Activated T-helper 1 cell treated with Interleukin-2 at 50 U/mL for 16 hours (primary cell): ENCODE measurements at places on chromosomes 1 and 21.

DNA sequence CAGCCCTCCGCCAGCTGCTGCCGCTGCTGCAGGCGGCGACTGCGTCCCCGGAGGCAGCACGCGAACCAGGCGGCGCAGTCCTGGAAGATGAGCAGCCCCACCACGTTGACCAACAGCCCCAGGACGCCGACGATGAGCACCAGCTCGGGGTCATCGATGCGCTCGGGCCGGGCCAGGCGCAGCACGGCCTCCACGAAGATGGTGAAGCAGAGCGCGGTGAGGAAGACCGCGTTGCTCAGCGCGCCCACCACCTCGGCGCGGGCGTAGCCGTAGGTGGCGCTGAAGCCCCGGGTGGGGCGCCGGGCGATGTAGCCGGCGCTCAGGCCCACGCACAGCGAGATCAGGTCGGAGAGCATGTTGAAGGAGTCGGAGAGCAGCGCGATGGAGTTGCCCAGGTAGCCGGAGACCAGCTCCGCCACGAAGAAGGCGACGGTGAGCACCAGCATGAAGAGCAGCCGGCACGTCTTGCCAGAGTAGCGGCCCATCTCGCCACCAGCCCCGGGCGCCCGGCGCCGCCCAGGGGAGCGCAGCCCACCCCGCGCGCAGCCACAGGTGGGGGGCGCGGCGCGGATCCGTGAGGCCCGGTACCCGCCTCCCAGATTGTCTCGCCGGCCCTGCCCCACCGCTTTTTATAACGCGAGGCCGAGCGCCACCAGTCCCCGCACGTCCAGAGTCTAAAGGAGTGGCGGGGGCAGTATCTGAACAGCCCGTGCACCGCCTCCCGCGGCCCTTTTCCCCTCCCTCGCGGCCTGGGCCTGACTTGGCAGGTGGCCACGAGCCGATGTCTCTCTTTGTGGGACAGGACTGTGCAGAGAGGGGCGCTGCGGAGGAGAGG, at the start of gene SLC30A10:
Gene SLC30A10 (minus strand): TSS at position 602 of the 835 bp plus-strand sequence. CDS start 117 bp downstream, at position 485.
- no peak for DNase-seq

GRCh38 chr21:45845770-45846090, 135.8 kb upstream of the COL6A1 start:
- no peak for DNase-seq

DNA sequence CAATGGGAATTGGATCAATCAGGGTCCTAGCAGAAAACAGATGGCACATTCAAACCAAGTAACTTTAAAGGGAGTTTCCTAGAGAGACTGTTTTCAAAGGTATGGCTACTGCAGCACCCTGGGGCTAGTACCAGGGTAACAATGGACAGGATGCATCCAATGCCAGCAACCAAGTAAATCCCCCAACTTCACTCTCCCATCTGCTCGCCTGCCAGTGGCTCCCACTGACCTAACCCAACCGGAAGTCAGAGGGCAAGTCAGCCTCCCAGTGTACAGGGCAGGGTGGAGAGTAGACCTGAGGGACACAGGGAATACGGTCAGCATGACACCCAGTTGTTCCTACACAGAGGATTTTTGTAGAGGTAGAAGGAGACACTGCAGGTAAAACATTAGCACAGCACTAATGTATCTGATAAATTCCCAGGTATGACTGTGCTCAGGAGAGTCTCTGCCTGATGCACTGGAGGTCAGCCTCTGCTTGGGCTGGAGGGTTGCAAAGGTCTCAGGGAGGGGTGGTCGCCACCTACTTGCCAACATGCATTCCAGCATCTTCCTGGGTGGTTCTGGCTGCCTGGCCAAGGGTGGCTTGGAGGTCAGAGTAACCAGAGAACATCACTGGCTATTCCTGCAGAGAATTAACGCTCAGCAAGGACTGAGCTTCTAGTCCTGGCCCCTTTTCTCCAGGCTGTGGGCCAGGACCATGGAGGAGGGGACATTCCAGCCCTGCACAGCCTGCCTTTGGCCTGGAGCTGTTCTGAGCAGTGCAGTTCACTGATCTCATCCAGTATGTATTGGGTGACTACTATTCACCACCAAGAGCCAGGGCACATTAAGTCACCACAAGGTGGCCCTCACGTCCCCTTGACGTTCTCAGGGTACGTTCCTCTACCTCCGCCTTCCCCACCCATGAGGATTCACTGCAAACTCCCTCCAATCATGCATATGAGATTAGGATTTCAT, 5.1 kb upstream of the GJA4 start:
- DNase-seq, result no peak

DNA sequence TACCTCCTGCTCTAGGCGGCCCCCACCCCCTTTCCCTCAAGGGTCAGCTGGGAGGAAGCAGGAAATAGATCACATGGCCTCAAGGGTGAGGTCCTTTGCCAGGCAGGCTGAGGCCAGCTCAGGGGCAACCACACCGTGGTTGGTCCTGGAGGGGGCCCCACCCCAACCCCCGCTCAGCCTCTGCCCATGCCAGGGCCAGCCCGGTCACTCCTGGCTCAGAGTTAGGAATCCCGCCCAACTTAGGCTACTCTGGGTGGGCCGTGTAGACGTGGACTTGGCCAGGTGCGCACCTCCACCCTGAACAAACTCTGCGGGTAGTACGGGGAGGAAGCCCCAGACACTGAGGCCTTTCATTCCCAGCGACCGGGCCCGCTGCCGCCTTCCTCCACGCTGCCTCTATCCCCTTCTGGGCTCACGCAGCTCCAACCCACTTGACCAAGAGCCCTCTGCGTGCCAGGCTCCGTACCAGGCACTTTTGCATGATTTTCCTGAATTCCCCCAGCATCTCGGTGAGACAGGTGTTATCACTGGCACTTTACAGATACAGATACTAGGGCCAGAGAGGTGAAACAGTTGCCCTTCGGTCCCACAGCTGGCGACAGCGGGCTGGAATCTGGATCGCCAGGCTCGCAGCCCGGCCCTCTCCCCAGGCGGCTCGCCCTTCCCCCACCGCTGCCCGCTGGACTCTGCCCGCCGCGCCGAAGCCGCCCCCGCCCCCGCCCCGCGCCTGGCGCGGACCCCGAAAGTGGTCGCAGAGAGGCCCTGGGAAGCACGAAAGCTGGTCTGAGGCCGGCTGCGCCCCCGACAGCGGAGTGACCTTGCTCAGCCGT, 769 bp downstream of the GALE start:
- DNase-seq, result no peak

- no peak for DNase-seq
These were observed 46.0 kb downstream of the RPL5 start for GRCh38 chr1:92877792-92878191.

- DNase-seq, result no peak
These were observed 12.1 kb downstream of the ATP5PF start for GRCh38 chr21:25722631-25723030.

- DNase-seq, result no peak
These were observed 6.5 kb downstream of the MAD2L2 start for GRCh38 chr1:11674488-11674887.

DNA sequence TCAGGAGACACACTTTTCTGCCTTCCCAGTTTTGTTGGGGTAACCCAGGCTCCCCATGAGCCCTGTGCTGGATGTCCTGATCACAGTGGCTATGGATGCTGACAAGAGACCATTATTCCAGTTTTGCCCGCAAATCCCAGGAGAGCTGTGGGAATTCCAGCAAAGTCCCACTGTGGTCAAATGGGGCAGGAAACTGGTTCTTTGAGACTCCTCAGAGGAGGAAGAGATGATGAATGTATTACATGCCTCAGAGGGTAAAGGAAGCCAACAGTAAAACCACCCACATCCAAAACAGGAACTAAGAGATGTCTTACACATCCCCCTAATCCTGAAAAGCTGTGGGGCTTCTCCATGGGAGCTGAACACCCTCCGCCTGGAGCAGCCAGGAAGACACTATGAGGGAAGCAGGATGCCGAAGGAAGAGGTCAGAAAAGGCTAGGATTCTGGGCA, 12.8 kb upstream of the MPZL1 start:
- no peak for DNase-seq

GRCh38 chr1:64895500-64895899, 70.8 kb downstream of the JAK1 start:
- no peak for DNase-seq

- no peak for DNase-seq
These were observed 36.5 kb downstream of the SYF2 start for GRCh38 chr1:25195835-25196234.

DNA sequence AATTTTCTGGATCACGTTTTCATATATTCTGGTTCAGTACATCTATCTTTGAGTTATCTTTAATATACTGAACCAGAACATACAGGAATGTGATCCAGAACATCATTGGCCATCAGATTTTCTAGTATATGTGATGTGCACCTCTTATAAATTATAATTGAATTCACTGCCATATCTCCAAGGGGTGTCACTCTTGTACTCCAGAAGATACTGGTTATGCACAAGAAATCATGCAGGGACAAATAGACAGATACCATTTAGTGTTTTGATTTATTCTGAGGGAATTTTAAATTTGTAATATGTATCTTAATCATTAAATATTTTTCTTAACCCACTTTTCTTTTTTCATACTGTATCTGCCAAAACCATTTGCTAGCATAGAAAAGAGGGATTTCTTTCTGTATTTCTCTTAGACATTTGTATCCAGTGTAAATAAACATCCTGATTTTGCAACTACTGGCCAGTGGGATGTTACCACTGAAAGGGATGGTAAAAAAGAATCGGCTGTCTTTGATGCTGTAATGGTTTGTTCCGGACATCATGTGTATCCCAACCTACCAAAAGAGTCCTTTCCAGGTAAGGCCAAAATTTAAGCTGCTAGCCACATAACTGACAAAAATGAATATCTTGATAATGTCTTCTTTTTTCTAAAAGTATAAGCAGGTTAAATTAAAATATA, 16.7 kb downstream of the FMO3 start:
- DNase-seq, result no peak

DNA sequence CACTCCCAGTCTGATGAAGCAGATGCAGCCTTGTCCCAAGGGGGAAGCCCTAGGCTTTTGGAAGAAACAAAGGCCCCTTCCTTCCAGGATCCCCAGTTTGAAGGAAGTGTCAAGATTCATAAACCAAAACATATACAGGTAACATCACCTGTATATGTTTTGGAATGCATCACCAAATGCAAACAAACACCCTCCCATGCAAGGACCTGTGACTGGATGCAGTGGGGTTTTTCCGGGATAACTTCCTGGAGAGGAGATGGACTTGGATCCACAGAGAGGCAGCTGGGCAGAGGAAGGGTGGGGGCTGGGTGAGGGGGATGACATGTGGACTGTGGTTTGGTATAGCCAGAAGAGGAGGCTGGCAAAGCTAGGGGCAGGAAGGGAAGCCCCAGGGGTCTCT, 1.5 kb upstream of the PLA2G2F start:
- DNase-seq, result no peak

- no peak for DNase-seq
These were observed 26.6 kb downstream of the AK4 start for GRCh38 chr1:65174585-65174984.

GRCh38 chr1:94773296-94773809, 46.8 kb upstream of the SLC44A3 start:
- no peak for DNase-seq

DNA sequence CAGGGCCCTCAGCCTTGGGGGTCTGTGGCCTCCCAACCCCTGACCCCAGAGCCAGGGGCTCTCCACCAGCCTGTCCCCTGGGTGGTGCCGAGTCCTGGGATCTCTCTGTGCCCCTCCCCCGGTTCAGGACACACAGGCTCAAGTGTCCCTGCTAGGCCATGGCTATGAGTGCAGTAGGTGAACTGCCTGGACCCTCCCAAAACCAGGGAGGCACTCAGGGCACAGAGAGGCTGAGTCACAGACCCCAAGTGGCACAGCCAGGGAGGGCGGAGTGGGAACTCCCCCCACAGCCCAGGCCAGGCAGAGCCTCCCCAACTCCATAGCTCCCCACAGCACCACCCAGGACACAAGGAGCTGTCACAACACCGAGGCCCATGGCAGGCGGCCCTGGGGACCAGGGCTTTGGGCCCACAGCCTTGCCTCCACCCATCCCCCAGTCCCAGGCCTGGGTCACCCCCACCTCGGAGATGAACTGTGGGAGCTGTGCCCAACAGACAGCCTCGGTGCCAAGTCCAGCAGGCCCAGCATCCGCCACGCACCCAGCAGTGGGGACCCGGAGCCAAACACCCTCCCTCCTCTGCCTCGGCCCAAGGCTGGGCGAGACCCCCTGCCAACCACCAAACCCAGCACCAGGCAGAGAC, 3.2 kb downstream of the DVL1 start:
- DNase-seq, result no peak

GRCh38 chr21:46115441-46116188, 17.7 kb downstream of the COL6A2 start:
- no peak for DNase-seq

GRCh38 chr21:29568020-29568697, 269.4 kb downstream of the BACH1 start:
- no peak for DNase-seq

GRCh38 chr1:70146488-70146887, 58.9 kb downstream of the LRRC40 start:
- DNase-seq, result no peak

DNA sequence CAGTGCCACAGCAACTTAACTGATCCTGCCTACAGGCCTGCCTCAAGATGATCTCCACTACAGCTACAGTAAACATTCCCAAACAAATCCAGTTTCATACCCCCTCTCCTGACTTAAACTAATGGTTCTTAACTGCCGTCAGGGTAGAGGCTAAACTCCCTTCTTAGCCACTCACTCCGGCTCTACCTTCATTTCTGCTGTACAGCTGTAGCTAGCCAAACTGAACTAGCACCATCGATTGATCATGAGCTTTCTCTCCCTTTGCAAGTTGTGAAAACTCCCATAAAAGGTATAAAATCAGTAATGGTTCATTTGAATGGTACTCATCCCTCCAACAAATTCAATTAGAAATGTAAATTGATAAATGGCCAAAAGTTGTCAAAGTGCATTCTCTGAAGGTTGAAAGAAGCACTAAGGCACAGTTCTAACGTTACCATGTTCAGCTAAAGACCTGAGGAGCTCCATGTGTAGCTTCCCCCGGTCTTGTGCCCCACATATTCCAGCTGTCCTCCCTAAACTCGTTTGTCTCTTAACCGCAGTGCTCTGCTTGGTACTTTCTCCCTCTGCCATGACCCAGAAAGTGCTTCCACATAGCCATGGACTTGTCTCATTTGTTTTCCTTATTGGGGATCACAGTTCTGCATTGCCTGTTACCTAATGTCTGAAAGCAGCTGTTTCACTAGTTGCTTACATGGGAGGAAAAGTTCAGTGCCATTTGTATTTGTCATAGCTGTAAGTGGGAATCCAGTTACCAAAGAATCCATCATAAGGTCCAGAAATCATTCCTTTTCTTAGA, 49.8 kb downstream of the DHX9 start:
- DNase-seq, result no peak

DNA sequence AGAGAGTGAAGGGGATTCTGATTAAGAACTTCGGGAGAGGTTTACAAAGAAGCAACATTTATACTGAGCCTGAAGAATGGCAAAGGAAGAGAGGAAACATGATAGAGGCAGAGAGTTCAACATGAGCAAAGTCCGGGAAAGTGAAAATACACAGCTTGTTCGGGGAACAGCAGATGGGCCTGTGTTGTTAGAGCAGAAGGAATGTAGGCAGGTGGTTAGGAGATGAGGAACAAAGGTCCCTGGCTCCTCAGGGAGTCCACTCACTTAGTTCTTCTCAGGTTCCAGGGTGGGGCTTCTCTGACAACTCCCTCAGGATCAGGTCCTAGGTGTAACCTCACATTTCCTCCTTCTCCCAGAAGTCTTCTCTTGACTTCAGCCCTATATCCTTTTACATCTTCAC, 5.1 kb upstream of the ZNF326 start:
- DNase-seq, result no peak

GRCh38 chr1:245896258-245896657, 610.8 kb downstream of the SMYD3 start:
- no peak for DNase-seq

- no peak for DNase-seq
These were observed 75.2 kb downstream of the NTPCR start for GRCh38 chr1:233025567-233025966.

GRCh38 chr1:52601519-52601918, 652 bp upstream of the GPX7 start:
- no peak for DNase-seq
